NCI-H1048 (cell line): ENCODE measurements at places on chromosomes 16 and 17.

- DNase-seq = no peak
Observed at GRCh38 chr16:75617121-75617520, 6.0 kb downstream of the ADAT1 start.

DNA sequence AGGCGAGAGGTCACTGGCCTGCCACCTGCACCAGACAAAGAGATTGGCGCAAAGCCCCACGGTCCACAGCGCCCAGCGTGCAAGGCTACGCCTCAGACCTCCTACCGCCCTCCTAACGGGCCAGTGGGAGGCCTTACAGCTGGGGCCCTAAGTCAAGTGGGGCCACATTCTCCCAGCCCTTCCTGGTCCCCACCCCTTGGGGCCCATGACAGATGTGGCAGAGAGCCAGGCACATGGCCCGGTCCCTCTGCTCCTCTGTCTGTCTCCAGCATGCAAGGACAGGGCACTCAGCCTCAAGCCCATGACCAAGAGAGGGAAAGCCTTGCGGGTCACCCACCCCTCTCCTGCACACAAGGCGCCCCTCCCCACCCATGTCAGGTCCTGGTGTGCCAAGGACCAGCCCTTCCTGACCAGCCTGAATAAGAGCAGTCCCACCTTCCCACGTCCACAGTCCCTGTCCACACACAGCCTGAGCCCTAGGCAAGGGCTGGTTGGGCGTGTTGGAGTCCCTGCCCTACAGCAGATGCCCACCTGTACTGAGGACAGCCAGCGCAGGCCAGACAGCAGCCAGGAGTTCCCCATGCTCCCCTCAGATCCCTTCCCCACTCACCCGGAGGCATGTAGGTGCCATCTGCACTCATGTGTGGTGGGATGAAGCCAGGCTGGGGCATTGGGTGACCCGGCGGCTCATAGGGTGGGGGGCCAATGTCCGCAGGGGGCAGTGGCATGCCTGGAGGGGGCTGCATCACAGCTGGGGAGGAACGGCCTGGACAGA lies 25.3 kb downstream of the CDIP1 start:
- DNase-seq = no peak

DNA sequence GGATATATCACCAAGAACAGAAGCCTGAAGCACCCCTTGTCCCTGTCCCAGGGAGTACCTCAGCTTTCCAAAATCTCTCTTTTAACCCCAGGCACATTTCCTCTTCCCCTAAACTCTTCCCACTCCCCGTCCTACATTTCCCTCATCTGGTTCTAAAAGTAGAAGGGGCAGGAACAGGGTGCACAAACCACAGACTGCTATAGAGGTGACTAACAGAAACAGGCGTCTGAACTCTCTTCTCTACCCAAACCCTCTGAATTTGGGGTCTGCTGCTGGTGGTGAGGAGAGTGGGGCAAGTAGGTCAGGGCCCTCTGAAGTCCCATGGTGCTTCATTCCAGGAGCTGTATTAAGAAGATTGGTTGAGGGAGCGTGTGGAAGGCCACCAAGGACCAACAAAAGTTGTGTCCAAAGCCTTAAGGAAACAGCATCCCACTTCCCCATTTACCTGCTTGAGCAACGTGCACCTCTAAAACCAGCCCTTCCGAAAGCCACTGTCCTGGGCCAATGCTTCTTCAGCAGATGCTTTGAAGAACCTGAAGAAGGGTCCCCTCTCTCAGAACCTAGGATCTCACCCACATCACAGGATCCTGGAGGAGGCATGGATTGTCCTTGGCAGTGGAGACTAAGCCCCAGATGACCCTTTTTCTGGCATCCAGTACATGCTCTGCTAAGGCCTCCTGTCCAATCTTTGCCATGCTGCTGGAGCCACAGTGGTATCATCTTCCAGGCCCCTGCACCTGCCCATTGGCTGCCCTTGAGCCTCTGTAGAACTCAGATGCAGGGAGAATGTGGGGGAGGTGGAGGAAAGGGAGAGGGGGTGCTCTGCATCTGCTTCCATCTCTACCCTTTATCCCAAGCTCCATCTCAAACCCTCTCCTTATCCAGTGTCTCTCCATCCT lies 5.7 kb upstream of the NR1D1 start:
- DNase-seq = no peak

- no peak for DNase-seq
Observed at GRCh38 chr17:42201458-42201772, 7.1 kb upstream of the GHDC start.

- no peak for DNase-seq
Observed at GRCh38 chr17:55330344-55330933, 65.7 kb downstream of the HLF start.

GRCh38 chr16:86580063-86580790 lies 1.9 kb downstream of the FOXL1 start:
- DNase-seq = no peak

DNA sequence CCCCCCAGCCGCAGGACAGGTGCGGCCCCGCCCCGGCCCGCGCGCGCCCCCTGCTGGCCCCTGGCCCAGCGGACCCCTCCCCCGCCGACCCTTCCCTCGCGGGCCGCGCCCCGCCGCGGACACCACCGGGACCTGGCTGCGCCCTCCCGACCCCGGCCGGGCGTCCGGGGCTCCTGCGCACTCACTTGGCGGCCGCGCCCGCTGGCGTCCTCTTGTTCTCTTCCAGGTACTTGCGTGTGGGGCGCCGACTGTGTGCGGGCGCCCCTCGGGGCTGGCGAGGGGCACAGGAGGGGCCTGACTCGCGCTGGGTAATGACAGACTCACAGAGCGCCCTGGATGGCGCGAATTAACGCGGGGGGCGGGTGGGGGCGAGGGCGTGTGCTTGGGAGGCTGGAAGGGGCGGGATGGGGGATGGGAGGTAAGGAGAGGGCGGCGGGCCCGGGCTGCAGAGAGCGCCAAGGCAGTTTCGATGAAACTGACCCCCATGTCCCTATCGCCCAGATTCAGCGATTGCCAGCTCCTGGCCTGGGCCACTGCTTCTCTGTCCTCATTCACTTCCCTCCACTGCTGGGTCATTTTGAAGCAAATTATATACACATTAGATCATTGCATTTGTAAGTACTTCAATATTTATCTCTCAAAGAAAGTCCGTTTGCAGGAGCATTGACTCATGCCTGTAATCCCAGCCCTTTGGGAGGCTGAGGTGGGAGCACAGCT lies 445 bp upstream of the DBNDD1 start:
- DNase-seq = no peak

GRCh38 chr17:66443166-66443565 lies 140.8 kb downstream of the PRKCA start:
- DNase-seq = no peak

DNA sequence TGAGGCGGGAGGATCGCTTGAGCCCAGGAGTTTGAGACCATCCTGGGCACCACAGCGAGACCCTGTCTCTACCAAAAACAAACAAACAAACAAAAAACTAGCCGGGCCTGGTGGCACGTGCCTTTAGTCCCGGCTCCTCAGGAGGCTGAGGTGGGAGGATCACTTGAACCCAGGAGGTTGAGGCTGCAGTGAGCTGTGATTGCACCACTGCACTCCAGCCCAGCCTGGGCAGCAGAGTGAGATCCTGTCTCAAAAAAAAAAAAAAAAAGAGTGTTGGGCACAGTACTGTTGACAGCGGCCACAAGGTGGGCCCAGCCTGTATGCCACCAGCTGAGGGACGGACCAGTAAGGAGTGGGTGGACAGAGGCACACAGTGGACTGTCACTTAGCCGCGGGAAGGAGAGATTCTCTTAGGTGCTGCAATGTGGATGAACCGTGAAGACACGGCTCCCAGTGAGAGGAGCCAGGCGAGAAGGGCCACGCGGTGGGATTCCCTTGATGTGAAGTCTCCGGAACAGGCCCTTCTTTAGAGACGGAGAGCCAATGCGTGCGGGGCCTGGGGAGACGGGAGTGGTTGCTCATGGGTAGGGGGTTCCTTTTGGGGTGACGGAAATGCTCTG lies 31.1 kb downstream of the GSE1 start:
- DNase-seq = no peak

- no peak for DNase-seq
Observed at GRCh38 chr17:77501101-77501566, 360.4 kb downstream of the SEC14L1 start.

DNA sequence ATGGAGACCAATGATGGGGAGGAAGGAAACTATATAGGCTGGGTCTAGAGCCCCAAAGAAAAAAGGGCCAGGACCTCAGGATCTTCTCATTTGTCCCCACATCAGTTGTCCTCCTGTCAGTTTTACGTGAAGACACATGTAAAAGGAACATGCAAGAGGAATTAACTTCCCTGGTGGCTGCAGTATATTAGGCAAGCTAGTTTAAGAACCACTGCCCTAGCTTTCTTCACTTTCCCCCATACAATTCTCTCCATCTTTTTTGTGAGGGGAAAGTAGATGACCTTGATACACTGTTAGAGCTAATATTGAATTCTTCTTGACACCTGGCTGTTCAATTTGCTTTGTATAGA lies 2.3 kb downstream of the MAP3K3 start:
- no peak for DNase-seq

- no peak for DNase-seq
Observed at GRCh38 chr17:12734926-12735325, 54.4 kb upstream of the ARHGAP44 start.

DNA sequence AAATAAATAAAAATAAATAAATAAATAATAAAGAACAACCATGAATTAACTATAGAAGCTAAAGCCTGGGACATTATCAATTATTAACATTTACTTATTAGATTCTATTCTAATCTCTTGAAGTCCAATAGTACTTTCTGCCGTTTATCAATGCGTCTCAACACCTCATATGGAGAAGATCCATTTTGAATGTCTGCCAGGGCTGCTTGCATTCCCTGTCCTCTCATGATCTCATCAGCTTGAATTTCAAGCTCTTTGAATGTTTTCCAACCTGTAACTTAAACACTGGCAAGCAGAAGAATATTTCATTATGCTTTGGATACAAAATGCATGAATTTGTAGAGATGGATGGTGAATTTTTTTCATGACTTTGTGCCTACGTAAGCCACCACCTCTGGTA lies 191.9 kb upstream of the ANKFN1 start:
- DNase-seq = no peak

DNA sequence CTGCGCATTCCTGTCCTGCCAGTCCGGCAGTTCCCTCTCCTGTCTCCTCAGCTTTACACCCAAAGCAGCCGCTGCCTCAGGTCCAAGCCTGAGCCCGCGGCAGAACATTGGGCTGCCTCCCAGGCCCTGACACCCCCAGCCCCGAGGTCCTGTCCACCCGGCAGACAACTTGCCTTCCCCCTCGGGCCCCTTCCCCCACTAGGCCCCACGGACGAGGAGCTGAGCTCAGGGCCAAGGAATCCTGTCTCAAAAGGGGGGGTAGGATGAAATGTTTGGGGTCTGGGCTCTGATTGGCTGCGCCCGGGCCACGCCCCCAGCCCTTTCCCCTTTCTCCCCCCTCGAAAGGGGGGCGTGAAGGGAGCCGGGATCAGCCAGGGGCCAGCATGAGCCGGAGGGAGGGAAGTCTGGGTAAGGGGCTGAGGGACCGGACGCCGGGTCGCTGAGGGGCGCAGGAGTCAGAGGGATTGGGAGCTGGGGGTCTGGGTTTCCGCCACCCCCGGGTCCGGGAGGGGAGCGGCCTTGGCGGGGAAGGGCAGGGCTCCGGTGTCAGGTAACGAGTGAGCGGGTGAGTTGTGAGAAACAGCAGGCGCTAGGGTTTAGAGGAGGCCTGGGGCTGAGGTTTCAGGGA lies at the start of gene CTF1:
CTF1 (plus strand) TSS at position 354 of the 628 bp plus-strand sequence; CDS start at position 384, 30 bp downstream.
- no peak for DNase-seq

GRCh38 chr16:82748026-82748425 lies 121.3 kb downstream of the CDH13 start:
- no peak for DNase-seq

- no peak for DNase-seq
Observed at GRCh38 chr17:78672005-78672404, 94.8 kb upstream of the DNAH17 start.

DNA sequence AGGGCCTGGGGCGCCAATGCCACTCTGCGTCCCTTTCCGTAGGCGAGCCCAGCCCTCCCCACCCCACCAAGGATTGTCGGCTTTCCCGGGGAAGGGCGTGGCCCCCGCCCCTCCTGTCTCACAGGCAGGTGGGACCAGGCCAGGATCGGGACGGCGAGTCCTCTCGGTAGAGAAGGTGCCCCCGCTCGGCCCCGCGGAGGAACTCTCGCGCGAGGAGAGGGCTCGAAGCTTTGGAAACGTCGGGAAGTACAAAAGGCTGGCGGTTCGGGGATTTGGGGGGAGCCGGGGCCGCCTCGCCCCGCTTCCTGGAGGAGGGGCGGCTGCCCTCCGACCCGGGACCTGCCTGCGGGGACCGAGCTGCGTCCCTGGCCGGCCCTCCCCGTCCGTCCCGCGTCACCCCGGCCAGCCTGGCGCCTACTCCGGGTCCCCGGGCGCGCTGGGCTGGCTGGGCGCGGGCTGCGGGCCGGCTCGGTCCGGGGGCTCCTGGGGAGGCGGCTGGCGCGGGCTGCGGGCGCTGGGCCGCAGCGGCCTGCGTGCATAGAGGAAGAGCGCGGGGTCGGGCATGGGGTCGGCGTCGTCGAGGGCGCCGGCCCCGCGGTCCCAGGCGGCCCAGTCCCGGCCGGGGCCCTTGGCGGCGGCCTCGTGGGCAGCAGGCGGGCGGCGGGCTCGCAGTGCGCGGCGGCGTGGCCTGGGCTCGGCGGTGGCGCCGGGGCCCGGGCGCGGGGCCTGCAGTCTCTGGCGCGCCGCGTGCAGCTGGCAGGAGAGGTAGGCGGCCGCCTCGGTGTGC lies 12.6 kb upstream of the CLUH start:
- DNase-seq = no peak

- DNase-seq = no peak
Observed at GRCh38 chr16:80792031-80792430, 12.4 kb downstream of the CDYL2 start.

DNA sequence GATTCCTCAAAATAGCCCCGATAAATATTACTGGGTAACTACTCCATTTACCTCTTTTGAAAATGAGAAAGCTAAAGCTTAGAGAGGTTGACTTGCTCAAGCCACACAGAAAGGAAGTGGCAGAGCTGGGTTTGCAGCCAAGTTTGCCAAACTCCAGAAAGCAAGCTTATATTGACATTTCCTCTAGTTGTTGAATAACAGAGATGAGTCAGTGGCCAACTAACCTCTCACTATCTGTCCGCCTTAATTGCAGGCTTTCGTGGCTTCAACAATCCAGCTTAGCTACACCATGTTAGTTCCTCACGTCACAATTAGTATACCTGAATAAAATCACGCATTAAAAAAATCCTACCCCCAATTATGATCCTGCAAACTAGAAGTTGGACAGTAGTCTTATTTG lies 151.7 kb downstream of the CNTNAP4 start:
- no peak for DNase-seq

- DNase-seq = no peak
Observed at GRCh38 chr17:10797476-10798328, 6.2 kb downstream of the TMEM238L start.

DNA sequence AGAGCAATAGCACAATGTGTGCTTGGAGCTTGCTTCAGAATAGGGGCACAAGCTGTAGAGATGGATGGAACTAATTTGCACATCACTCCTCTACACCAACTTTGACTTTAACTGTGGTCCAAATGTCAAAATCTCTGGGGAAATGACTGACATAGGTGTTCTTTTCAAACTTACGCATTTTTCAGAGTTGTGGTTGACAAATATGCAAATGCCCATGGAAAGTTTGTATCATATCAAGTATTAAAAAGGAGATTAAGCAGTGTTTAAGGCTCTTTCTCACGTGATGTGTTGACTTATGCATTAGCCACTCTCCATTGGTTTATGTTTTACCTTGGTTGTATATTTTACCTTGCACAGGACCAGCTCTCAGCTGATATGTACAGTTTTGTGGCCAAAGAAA lies 77.1 kb downstream of the ELAC2 start:
- DNase-seq = no peak
